ENCODE measurements at places on chromosomes 1 and 21. TPM values are rescaled to one million over a fixed set of nuclear protein-coding genes. Genes with fewer than 3 reads are reported as not detected.

DNA sequence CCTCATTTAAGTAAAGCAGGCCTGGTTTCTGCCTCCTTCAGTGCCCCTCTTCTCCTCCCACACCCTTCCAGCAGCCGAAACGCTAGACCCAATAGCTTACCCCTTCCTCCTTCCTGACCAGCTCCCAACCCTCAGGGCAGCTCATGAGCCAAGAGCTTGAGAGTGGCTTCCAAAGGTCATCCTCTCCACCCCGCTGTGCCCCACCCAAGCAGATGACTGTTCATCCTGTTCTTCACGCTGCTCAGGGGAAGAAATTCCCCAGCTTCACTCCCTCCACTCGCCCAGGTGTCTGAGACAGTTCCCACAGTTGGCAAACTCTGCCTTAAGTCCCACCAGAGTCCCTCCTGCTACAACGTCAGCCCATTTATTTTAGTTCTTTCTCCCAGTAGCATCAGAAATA is 23.4 kb downstream of the ARHGEF19 start:
- no peak for DNase-seq

DNA sequence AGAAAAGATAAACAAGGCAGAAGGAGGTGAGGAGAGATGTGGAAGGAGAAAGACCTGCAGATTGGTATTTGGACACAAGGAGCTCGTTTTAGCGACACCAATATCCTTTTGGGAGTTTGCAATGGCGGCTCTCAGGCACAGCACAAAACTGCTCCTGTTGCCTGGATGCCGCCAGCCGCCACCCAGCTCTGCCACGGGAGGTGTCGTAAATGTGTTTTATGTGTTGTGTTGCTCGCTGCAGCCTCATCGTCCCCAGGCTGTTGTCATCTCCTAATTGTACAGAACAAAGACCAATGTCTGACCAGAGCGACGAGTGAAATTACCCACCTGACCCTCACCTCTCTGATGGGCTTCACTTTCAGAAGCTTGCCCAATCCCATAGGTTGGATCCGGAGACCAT is 96.6 kb upstream of the ZNF281 start:
- no peak for DNase-seq

DNA sequence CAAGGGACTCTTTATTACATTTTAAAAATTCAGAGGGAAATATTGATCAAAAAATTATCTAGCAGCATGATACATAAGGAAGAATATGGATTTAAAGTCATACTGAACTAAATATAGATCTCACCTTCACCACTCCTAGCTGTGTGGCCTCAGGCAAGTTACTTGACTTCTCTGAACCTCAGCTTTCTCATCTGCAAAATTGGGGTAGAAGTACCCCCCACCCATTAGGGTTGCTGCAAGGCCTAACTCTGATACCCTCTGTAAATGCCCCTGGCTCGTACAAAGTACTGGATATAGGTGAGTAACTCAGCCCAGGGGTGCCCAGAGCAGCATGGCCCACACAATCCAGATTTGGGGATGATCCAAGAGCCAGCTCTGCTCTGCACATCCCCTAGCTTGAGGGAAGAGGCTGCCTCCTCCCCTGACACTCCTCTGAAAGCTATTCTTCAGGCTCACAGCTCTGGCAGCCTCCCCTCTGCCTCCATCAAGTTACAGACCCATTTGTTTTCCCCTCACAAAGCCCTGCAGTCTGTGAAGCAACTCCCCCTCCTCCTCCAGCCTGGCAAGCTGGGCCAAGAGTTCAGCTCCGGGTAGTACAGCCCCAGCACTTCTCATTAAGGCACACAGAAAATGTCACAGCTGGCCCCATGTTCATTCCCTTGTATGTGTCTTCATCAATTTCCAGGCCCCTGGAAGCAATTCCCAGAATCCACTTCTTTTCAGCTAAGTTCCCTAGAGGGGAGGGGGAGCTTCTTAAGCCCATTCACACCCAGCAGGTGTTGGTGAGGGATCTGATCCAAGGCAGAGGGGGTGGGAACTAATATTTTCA is 143.7 kb downstream of the PLPP3 start:
- peak; percentile 78 for DNase-seq

DNA sequence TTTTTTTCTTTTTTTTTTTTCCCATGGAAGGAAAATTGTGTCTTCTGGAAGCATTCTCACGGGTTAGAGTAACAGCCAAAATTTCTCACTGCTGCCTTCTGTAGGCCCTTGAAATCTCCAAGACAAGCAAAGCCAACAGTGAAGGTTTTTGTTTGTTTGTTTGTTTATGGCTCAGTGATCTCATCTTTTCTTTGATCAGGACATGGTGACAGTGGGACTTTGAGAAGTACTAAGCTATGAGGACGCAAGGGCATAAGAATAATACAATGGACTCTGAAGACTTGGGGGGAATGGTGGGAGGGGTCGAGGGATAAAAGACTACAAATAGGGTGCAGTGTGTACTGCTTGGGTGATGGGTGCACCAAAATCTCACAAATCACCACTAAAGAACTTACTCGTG is 419.4 kb downstream of the PTPRC start:
- no peak for DNase-seq

DNA sequence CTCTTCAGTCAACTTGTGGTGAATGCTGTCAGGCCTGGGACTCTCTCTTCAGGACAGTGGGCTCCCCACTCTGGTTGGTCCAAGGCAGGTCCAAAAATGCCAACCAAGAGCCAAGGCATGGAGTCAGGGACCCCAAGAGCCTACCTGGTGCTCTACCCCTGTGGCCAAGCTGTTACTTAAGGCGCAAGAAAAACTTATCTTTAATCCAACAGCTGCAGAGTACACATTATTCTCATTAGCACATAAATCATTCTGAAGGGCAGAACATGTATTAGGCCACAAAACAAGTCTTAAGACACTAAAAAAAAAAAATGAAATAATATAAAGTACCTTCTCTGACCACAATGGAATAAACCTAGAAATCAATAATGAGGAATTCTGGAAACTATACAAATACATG is 65.7 kb downstream of the FAF1 start:
- no peak for DNase-seq

- DNase-seq: no peak
These were observed 89.5 kb upstream of the RAB4A start for GRCh38 chr1:229181419-229181818.

DNA sequence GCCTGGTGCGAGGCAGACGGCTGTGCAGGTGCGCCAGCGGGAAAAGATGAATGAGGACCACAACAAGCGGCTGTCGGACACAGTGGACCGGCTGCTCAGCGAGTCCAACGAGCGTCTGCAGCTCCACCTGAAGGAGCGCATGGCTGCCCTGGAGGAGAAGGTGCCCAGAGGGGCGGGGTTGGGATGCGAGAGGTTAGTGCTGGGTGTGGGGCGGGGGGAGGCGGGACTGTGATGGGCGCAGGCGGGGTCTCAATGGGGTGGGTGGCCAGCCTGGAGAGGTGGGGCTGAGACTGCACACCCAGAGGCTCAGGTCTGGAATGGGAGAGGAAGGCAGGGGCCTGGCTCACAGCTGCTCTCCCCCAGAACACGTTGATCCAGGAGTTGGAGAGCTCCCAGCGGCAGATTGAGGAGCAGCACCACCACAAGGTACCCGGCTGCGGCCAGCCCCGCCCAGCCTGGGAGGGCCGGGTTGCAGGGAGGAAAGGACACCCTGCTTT is 22.3 kb downstream of the PPFIA4 start:
- peak; percentile 82 for DNase-seq

- no peak for DNase-seq
These were observed 22.2 kb downstream of the SLC9C2 start for GRCh38 chr1:173580658-173581057.

- no peak for DNase-seq
These were observed 7.2 kb downstream of the LRP8 start for GRCh38 chr1:53320646-53321045.

GRCh38 chr1:4086921-4087320 is 186.8 kb upstream of the C1orf174 start:
- DNase-seq: no peak

DNA sequence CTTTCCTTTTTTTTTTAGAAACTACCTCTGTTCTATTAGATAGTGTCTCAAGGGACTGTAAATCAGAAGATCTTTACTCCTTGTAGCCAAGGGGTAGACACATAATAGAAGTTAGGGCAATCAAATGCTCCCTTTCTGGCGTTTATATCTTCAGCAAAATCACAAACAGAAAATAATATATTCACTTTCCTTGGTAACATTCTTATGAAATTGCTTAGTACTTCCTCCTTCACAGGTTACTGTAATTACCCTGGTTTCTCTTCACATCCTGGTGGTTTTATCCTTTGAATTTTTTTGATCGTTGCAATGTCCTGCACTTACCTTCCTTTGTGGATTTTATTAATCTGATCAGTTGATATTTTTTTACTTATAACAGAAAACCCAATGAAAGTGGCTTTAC is 1064.9 kb downstream of the NCAM2 start:
- DNase-seq: no peak

DNA sequence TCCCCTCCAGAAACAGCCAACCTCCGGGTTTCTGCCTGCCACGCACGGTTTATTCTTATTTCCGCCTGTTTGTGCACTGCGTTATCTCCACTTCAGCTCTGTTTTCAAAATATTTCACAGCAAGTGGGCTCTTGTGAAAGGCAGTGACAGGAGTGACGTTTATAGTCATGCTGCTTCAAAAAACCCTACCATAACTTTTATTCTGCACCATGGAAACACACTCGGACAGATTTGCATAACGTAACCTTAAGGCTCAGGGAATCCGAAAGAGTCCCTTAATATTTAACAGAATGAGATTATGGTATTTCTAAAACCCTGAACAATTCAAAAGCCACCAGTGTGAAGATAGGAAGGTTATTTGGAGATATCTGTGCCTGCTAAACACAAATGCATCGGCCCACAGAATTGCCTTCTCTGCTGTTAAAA is 782 bp upstream of the SDE2 start:
- no peak for DNase-seq

DNA sequence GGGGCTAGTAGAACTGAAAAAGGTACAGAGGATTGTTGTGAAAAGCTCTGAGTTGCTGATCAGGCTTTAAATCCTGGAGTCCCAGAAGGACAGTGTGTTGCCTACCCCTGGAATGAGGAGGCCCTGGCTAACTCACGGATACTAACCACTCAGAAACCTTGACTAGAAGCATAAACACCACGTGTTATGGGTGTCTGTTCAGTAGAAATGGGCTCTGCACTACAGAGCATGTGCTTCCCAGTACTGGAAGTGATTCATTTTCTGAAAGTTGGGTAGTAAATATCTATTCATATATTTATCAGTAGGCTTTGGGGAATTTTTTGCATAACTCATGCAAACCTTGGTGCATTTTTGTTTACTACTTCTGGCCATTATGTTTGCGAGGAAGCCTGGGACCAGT is 15.1 kb upstream of the CLCA1 start:
- no peak for DNase-seq

DNA sequence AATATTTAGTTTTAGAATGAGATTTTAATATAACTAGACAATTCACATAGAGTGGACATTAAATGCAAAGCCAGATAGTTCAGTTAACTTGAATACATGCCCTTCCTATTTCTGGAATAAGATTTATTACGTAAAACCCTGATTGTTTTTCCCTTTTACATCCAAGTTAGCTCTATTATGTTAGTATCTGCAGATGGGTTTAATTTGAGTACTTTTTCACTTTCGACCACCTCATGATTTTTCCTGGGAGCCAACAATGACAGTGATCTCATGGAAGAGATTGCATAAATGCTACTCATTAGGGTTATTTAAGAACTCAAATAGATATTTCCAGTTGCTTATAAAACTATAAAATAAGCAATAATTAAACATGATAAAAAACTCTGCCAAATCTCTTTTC is 199.4 kb upstream of the PTGFR start:
- no peak for DNase-seq

GRCh38 chr1:89657886-89658285 is 25.0 kb downstream of the LRRC8C start:
- no peak for DNase-seq

DNA sequence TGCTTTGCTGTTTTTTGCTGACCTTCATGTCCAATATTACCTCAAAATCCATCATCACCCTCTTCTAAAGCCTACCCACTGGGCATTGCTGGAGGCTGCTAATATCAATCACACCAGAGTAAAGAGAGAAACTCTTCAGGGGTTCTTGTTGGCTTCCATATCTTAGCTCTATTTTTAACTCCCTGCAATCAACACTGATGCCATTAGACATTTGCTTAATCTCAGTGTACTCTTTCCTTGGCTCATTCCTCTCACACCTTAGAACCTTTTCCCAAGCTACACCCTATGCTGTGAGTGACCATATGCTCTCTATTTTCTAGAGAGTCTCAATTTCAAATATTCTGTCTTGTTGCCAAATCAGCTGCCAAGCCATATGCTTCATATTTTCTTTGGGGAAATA is 40.6 kb upstream of the RABGAP1L start:
- no peak for DNase-seq

DNA sequence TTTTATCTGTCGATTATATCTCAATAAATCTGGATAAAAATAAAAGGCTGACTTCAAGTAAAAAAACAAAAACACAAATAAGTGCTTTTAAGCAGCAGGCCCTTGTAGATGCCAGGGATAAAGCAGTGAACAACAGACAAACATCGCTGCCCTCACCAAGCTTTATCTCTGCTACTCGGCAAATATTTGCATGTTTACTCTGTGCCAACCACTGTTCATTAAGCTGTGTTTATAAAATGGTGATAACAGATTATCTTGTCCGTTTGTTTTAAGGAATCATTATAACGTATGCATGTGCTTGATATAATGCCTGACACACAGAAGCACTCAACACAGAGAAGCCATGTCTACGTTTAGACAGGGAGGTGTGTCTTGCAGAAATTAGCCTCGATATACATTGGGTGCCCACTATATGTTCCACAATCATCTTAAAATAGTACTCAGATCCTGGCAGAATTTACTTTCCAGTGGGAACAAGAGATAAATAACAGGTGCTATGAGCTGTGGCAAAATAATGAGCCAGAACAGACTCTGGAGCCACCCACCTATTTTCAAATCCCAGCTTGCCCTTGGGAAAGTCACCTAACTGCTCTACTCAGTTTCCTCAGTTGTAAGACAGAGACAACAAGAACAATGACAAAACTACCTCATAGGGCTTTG is 47.2 kb downstream of the TRIT1 start:
- DNase-seq: no peak

DNA sequence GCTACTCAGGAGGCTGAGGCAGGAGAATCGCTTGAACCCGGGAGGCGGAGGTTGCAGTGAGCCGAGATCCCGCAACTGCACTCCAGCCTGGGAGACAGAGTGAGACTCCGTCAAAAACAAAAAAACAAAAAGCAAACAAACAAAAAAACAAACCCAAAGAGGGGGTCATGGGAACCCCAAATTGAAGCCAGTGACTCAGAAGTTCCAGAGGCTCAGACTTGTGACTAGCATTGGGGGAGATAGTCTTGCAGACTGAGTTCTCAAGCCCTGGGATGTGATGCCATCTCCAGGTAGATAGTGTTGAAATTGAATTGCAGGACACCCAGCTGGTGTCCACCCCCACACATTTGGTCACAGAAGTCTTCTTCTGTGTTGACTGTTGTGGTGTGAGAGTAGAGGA is 24.9 kb upstream of the ENO1 start:
- no peak for DNase-seq

GRCh38 chr1:246709835-246710234 is 14.4 kb upstream of the SCCPDH start:
- DNase-seq: no peak

PGD gene
- 289 TPM for total RNA-seq

MROH9 gene
- not detected for total RNA-seq

EFNA1 gene
- total RNA-seq: 1.9 TPM

ZMYND12 gene
- total RNA-seq: 0.42 TPM

C1orf185 gene
- total RNA-seq: not detected

CRYAA gene
- not detected for total RNA-seq

RSPO1 gene
- 0.33 TPM for total RNA-seq

CYP4A22 gene
- not detected for total RNA-seq

AMPD1 gene
- not detected for total RNA-seq

SYT6 gene
- total RNA-seq: 77.2 TPM

SHE gene
- 0.48 TPM for total RNA-seq

KCNE2 gene
- not detected for total RNA-seq

SPATC1L gene
- total RNA-seq: 32.8 TPM

Data from H9 (cell line).